ENCODE measurements at places on chromosomes 12 and 14. TPM values are rescaled to one million over a fixed set of nuclear protein-coding genes. Genes with fewer than 3 reads are reported as not detected.

ENDOU gene
- total RNA-seq, result not detected

ACOT4 gene
- 1.9 TPM for total RNA-seq

DNAH10 gene
- total RNA-seq, result not detected

WNT5B gene
- total RNA-seq, result 0.53 TPM

FAR2 gene
- 11.3 TPM for total RNA-seq

CATSPERB gene
- 4.3 TPM for total RNA-seq

PDZRN4 gene
- total RNA-seq, result 1.3 TPM

NGB gene
- not detected for total RNA-seq

SIX1 gene
- total RNA-seq, result 1.1 TPM

DERA gene
- 5.6 TPM for total RNA-seq

ASPG gene
- not detected for total RNA-seq

TTLL5 gene
- total RNA-seq, result 43.1 TPM

HOXC4 gene
- total RNA-seq, result 0.32 TPM

KRT75 gene
- total RNA-seq, result not detected

CCDC175 gene
- not detected for total RNA-seq

ATXN3 gene
- 90.4 TPM for total RNA-seq

MYF5 gene
- total RNA-seq, result not detected

AKAP5 gene
- total RNA-seq, result 0.11 TPM

TMEM52B gene
- not detected for total RNA-seq

IQSEC3 gene
- 0.53 TPM for total RNA-seq

AKAP6 gene
- total RNA-seq, result 21.1 TPM

TAS2R46 gene
- 23.2 TPM for total RNA-seq

ZNF641 gene
- 10.9 TPM for total RNA-seq

KTN1 gene
- total RNA-seq, result 36.3 TPM

MDM2 gene
- total RNA-seq, result 24.2 TPM

KRT85 gene
- not detected for total RNA-seq

HOXC13 gene
- total RNA-seq, result not detected

FGD6 gene
- 2.0 TPM for total RNA-seq

ADSS1 gene
- 30.2 TPM for total RNA-seq

GDF11 gene
- total RNA-seq, result 1.6 TPM

All from ascending aorta (tissue), 2 donors.